ENCODE measurements at places on chromosomes 13 and 19.

- no peak for DNase-seq
Observed at GRCh38 chr19:29965492-29965891, 23.5 kb downstream of the URI1 start.

DNA sequence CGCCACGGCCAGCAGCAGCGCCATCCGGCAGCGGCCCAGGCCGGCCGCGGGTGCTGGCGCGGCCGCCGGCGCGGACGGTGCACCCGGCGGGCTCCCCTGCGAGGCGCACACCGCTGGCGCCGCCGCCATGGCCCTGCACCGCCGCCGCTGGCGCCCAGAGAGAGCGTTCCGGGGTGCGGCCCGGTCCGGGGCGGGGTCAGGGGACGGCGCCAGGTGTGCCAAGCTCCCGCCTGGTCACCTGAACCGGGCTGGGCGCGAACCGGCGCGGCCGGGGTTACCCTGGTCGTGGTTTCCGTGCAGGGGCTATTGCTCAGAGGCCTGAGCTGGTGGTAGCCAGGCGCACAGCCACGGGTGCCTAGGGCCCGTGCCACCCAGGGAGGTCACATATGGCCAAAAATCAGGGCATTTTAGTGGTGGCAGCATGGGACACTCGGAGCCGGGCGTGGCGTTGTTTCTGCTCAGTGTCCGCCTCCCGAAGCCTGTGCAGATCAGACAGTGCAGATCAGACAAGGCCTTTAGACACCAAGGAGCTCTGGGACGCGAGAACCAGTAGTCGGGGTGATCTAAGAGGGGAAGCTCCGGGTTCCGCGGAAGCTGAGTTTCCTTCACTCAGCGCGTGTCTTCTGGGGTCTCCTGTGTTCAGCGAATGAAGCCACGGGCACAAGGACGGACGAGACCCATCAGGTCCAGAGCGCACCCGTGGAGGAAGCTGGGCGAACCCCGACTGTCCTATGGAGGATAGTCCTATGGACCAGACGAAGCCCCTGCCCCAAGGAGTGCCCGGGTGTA is at the start of gene TMEM238:
Gene TMEM238 (minus strand): TSS at position 162 of the 789 bp plus-strand sequence. CDS start 33 bp downstream, at position 129.
- DNase-seq, result peak; percentile 44

- DNase-seq, result no peak
Observed at GRCh38 chr13:105474983-105475610, 1060.4 kb downstream of the EFNB2 start.

GRCh38 chr13:84661718-84662117 is 779.4 kb upstream of the SLITRK1 start:
- DNase-seq, result no peak

- DNase-seq, result no peak
Observed at GRCh38 chr19:50565984-50566903, 2.0 kb downstream of the LRRC4B start.

DNA sequence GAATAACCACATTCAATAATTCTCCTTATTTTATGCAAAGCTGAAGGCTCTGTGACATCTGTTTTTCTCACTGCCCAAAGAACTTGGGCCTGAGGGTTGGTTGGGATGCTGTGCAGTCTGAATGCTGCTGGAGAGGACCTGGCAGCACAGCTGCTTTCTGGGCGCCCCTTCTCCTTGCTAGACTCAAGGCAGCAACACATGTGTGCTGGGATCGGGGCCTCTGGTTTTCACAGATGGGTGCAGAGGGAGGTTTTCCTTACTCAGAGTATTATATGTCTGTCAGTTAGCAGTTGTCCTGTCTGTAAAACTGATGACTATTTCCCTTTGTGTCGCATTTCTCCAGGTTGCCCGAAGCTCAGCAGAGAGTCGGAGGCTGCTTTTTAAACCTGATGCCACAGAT is 53.2 kb upstream of the TEX29 start:
- DNase-seq, result no peak

DNA sequence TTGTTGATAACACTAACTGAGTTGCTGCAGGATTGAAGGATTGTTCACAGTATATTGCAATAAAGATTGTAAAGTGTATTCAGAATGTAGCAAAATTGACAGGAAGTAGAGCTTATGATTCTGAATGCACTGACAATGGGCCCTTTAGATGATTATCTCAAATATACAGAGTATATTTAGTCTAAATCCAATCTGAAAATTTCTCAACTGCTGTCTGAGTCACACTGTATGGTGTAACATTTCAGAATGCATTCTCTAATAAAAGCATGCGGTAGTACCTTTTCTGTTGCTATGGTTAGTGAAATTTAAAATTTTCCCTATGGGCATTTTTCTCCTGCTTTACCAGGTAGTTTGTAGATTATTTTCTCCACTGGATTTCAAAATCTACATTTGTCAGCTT is 365.2 kb downstream of the PCDH17 start:
- no peak for DNase-seq

DNA sequence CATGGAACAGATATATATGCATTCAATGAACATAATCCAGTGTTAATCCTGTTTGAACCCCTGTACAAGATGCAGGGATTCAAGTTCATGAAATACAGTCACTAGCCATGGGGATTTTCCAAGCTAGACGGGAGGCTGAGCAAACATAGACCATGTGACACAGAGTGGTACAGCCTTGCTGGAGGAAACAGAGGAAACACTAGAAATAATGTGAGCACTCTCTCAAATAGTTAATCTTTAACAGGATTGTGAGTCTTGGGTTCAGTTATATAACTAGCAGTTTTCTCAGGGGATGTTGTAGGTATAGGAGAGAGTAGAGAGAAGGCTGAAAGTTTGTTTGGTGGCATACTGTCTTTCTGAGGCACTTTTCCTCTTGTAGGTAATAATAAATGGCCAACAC is 13.9 kb upstream of the LGALS16 start:
- no peak for DNase-seq

DNA sequence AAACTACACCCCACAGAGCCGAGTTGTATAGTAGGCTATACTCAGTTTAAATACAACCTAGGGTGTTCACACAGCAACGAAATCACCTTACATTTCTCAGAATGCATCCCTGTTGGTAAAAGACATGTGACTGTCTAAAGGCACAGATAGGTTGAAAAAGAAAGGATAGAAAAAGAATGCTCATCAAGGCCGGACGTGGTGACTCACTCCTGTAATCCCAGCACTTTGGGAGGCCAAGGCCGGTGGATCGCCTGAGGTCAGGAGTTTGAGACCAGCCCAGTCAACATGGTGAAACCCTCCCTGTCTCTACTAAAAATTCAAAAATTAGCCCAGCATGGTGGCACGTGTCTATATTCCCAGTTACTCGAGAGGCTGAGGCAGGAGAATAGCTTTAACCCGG is 3.8 kb upstream of the IL17D start:
- DNase-seq, result no peak

DNA sequence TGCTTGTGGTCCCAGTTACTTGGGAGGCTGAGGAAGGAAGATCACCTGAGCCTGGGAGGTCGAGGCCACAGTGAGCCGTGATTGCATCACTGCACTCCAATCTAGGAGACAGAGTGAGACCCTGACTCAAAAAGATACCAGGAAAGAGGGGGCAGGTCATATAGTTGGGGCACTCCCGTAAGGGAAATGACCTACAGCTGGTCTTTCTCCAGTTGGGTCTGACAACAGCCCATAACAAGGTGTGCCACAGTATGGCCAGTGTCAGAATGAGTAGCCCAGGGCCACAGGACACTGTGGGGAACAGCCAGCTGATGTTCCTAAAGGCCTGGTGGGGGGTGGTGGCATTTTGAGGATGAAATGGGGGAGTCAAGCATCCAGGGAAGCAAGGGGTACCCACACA is 10.8 kb downstream of the DNMT1 start:
- no peak for DNase-seq

- no peak for DNase-seq
Observed at GRCh38 chr19:47446534-47447469, 24.9 kb downstream of the SLC8A2 start.

DNA sequence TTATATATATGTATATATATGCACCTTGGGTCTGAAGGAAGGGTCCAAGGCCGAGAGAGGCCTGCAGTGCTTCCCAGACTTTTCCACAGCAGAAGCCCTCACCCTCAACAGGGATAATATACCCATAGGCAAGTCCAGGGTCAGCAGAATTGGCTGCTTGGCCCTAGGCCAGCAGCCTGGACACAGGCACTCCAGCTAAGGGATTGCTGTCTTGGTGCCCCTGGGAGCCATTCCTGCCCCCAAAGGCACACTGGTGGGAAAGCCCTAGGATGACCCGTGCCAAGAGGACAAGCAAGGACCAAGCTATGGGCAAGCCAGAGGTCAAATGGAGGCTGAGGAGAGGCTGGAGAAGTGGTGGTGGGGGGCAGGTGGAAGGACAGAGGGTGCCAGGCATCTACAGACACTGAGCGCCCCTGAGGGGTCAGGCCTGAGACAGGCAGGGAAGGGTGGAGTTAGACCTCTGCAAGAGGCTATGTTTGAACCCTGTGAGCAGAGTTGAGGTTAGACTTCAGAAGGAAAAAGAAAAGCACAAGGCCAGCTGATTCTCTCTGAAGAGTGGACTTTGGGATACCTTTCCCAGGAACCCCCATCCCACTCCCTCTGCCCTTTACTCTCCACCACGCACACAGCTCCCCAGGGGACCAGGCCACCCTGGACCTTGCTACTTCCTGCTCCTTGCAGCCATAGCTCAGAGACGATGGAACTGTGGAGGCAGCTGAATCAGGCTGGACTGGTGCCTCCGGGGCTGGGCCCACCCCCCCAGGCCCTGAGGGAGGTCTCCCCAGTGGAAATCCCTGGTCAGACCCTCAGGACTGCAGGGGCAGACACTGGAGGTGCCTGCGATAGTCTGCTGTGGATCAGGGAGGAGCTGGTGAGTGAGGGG is at the start of gene ERICH4:
Gene ERICH4 (plus strand): TSS at position 684 of the 883 bp plus-strand sequence. CDS start 14 bp downstream, at position 698.
- no peak for DNase-seq

GRCh38 chr19:34598217-34599155 is 78.5 kb downstream of the SCGB2B2 start:
- no peak for DNase-seq

- no peak for DNase-seq
Observed at GRCh38 chr13:107809125-107809524, 406.2 kb downstream of the LIG4 start.

- DNase-seq, result no peak
Observed at GRCh38 chr13:39381456-39381855, 221.5 kb downstream of the LHFPL6 start.

DNA sequence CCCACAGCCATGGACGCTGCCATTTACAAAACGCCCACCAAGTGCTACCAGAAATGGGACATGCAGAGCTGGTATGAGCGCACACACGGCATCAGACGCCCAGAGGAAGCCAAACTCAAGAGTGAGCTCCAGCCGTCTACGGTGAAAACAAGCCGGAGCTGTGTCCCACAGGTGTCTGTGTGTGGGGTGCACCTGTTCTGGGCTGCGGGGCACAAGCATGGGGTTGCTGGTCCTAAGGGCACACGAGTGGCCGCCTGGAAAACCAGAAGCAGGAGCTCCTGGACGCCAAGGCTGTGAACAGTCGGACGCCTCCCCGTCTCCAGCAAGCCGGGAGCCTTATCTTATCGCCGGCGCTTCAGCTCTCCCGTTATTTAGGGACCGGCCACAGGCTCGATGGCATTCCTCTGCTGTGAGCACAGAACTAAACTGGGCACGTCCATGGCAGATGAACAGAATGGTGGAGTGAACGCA is 1.3 kb downstream of the ADPRHL1 start:
- DNase-seq, result no peak

- DNase-seq, result no peak
Observed at GRCh38 chr13:44605721-44606120, 29.6 kb upstream of the TSC22D1 start.

DNA sequence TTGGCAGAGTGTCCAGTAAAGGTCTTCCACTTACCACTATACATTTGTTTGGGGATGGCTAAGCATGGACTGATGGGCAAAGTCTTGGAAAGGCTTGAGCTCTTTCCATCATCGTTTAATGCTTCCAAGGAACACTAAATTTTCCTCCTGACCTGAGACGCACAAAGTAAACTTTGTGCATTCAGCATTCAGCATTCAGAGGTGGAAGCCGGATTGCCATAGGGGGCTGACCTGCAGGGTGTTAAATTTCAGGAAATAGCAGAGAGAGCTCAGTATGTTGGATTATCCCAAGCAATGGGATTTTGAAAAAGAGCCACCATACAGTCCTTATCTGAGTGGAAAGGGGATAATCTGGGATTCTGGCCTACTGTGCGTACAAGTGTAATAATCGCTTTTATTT is 14.0 kb downstream of the ZNF552 start:
- no peak for DNase-seq

- no peak for DNase-seq
Observed at GRCh38 chr13:95235199-95235756, 66.0 kb downstream of the ABCC4 start.

DNA sequence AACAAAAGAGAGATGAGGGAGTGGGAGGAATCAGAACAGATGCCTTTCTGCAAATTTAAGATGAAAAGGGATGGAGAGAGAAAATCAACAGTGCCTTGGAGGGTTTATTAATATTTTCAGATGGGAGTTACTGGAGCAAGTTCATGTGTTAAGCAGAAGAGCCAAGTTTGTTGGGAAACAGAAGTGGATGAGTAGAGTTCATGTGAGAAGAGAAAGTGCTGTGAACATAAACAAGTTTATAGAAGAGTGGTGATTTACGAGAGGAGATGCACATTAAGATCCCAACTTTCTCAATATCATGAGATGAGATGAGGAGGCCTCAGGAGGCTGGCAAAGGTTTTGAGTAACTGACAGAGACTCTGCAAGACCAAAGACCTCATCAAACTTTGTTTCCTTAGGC is 274.1 kb upstream of the HTR2A start:
- DNase-seq, result no peak

GRCh38 chr13:31824705-31825517 is 85.6 kb downstream of the RXFP2 start:
- DNase-seq, result no peak

- DNase-seq, result no peak
Observed at GRCh38 chr19:49896863-49897621, at the start of gene IL4I1. Gene IL4I1, minus strand, starts transcription at chr19:49896887. Its CDS starts 727 bp downstream, at chr19:49896160.

DNA sequence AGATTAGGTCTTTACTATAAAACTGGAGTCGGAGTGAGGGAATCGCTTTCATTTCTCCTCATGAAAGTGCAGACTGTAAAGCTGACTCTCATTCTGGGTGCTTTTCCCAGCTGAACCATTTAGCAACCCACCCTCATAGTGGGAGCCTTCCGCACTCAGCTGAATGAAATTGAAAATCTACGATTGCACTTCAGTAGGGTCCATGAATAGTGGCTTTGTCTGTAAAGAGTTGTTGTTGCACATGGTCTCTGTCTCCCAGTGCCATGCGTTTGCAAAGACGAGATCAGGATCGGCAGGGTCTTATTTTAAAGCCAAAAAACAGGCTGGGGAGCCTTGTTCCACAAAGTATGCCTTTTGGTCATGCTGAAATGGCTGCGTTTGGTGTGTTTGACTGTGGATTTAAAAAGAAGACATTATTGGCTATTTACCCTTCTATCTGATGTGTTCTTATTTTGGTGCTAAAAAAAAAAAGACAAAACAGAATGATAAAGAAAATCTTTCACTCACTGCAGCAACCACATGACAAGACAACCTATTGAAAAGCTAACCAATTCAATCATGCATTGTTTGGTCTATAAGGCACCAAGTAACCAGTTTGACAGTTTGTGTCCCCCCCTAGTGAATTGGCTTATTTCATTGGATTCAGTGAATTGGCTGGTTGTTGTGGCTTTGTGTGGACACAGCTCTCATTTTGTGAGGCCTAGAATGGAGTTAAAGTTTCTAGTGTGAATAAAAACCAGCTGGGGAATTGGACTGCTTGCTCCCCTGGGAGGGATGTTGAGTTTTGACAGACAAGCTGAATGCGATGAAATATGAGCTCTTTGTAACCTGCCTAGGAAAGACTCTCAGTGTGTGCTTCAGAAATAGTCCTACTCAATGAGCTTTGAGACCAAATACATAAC is 65.6 kb downstream of the ARHGAP35 start:
- DNase-seq, result peak; percentile 68

Data from caudate nucleus (tissue), 63 donors.